Activated naive CD4-positive, alpha-beta T cell treated with anti-CD3 and anti-CD28 coated beads for 36 hours (primary cell): ENCODE measurements at places on chromosomes 11 and 22. TPM values are rescaled to one million over a fixed set of nuclear protein-coding genes. Genes with fewer than 3 reads are reported as not detected.

The MISFA gene
- total RNA-seq, result 0.67 TPM

The BDNF gene
- total RNA-seq, result not detected

The TSPAN32 gene
- total RNA-seq, result 5.3 TPM

The UPK3A gene
- total RNA-seq, result not detected

The PICK1 gene
- total RNA-seq, result 17.9 TPM

The CLDN5 gene
- 0.21 TPM for total RNA-seq

The NXPE1 gene
- total RNA-seq, result not detected

The MUC5AC gene
- not detected for total RNA-seq
